ENCODE measurements at places on chromosomes 5 and 9.

DNA sequence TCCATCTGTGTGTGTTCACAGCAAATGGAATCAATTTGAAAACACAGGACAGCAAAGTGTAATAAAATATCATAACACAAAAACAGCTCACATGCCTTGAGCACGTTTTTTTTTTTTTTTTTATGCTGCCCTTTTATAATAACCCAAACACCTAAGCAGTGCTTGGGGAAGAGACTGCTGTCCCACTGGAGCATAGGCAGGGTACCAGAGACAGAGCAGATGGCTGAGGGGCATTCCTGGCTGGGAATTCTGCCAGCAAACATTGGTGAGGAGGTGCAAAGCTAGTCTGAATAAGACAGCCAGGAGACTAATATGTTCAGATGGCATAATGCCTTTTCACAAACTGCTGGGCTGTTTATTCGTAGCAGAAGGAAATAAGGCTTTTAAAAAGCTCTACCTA is 58.1 kb upstream of the SV2C start:
- no peak for DNase-seq

GRCh38 chr9:32092031-32092430 is 292.4 kb upstream of the ACO1 start:
- no peak for DNase-seq

DNA sequence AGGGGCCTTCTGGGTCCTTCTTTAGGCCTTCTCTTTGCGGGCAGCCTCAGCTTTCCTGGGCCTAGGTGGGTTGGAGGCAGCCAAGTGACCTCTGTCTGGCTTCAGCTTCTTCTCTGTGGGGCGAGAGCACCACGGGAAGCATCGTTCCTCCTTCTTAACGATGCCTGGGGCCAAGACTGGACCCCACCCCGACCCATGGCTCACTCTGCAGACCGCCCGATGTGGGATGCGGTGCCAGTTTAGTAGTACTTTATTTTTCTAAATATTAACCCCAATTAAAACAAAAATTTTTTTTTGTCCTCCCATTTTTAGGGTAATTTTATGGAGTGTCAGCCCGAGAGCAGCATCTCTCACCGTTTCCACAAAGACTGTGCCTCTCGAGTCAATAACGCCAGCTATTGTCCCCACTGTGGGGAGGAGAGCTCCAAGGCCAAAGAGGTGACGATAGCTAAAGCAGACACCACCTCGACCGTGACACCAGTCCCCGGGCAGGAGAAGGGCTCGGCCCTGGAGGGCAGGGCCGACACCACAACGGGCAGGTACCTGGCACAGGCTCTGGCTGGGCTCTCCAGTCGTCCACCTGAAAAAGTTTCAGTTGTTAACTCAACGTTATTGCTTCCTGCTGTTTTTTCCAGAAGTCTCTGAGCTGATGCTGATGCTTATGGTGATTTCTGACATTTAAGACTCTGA is 101.1 kb upstream of the CACNA1B start:
- no peak for DNase-seq

DNA sequence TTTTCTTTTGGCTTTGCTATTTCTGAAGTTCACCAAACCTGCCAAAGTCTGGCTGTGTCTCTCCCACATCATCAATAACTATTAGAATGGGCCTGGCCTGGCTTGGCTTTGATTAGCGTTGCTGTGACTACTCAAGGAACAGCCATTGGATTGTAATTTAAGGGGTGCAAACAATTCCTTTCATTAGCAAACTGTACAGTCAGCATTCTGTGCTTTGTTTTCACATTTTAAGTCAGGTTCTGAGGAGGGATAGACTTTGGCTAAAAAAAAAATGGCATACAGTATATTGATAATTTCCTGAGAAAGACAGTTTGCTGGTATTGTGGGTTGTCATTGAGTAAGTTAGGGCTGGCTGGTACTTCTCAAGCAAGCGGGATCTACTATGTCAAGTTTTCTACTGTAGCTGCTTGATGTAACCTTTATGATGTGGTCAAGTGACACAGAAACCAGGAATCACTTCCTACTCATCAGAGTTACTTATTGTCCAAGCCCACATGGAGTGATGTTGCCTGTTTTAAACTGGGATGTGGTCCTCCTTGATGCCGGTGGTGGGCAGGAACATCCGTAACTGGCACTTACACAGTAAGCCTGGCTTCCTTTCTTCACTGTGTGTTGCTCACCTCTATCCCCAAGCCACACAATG is 161.4 kb downstream of the CD180 start:
- no peak for DNase-seq

- DNase-seq = no peak
Measured at GRCh38 chr9:70083429-70083828, 39.8 kb downstream of the MAMDC2 start.

GRCh38 chr9:35286381-35286780 is 124.6 kb downstream of the UNC13B start:
- no peak for DNase-seq

GRCh38 chr5:139061856-139062255 is 136.3 kb downstream of the SIL1 start:
- no peak for DNase-seq

DNA sequence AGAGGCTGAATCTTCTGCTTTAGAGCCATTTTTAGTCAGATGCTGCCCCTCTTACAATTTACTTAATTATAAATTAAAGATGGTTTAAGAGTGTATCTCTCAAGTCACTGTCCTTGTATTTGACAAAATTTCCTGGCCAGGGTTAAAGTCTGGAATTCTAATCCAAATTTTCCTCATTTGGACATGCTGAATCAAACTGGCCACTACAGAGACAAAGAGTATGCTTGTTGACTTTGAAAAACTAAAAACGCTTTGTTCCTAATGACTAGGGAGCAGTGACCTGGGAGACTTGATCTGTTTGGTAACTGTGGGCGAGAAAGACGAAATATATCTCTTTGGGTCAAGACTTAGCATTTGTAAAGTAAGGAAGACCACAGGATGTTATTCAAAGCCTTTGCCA is 303.2 kb downstream of the ZSWIM6 start:
- no peak for DNase-seq

DNA sequence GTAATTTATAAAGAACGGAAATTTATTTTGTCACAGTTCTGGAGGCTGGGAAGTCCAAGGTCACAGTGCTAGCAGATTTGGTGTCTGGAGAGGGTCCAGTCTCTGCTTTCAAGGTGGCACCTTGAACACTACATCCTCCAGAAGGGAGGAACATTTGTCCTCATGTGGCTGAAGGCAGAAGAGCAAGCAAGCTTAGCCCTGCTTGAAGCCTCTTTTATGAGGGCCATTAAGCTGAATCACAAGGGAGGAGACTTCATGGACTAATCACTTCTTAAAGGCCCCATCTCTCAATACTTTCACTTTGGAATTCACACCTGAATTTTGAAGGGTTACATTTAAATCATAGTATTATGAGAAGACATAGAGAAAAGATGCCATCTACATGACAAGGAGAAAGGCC is 215.4 kb upstream of the NFIL3 start:
- DNase-seq = no peak

DNA sequence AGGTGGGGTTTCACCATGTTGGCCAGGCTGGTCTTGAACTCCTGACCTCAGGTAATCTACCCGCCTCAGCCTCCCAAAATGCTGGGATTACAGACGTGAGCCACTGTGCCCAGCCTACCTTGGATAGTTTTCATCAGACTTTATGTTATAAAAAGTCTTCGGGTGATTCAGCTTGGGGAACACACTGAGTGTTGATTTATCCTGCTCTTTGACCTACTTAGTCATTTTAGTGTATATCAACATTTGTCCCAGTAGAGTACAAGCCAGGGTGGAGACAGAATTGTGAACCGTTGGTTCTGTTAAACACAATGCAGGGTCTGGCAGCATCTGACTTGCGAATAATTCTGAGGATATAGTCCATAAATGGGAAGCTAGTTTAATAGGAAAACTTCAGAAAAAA is 39.7 kb downstream of the NFX1 start:
- DNase-seq = no peak

DNA sequence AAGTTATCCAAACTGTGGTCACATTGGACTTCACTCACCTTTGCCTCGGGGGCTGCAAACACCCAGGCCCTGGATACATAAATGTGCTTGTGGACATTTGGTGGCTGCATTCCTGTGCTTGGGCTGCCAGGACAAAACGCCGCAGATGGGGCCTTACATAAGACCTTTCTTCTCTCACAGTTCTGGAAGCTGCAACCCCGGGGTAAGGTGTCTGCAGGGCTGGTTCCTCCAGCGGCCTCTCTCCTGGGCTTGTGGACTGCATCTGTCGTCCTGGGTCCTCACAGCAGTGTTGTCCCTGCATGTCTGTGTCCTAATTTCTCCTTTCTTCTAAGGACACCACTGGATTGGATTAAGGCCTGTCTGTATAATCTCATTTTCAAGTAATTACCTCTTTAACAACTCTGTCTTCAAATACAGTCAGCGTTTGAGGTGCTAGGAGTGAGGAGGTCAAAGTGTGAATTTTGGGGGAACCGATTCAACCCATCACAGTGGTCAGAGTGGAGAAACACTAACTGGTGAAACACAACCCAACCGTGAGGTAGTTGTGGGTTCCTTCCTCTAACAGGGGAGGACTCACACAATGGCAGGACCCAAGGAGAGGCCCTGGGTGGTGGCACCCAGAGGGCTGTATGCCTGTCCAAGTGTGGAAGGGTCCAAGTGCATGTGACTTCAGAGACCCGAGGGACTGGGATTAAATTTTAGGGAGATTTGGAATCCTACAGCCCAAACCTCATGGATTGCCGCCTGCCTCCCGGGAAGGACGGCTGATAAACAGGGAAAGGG is 415.6 kb downstream of the IRX2 start:
- no peak for DNase-seq

- no peak for DNase-seq
Measured at GRCh38 chr5:32720300-32720699, 9.2 kb downstream of the NPR3 start.

DNA sequence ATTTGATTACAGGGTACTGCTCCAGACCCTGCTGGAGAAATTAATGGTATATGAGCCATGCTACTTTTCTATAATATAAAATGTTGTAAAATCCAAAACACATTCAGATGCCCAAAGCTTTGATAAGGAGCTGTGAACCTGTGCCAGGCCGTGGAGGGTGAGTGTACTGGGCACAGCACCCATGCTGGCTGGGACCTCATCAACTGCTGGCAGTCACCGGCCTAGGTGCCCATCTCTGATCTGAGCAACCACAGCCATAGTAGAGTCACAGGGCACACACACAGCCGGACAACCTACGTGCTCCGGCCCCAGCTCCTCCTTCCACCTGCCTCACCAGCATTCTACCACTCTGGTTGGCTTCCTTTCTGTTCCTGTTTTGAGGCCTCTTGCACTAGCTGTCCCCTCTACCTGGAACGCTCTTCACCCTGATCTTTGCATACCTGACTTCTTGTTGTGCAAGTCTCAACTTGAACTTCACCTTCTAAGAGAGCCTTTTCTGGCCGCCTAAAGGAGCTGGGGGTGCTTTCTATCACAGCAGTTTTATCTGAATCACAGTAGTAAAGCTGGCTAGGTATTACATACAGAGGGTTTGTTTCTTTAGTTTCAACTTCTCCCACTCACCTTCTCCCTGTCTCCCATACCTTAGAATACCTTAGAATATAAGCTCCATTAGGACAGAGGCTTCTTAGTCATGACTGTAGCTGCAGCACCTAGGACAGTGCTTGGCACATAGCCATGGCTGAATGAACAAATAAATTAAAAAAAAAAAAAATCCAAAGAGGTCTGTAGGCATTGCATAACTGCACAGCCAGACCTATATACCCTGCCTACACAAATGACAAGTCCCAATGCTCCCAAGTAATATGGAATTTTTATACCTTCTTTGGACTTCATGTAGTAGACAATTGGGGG is 51.7 kb downstream of the MED27 start:
- DNase-seq = no peak

DNA sequence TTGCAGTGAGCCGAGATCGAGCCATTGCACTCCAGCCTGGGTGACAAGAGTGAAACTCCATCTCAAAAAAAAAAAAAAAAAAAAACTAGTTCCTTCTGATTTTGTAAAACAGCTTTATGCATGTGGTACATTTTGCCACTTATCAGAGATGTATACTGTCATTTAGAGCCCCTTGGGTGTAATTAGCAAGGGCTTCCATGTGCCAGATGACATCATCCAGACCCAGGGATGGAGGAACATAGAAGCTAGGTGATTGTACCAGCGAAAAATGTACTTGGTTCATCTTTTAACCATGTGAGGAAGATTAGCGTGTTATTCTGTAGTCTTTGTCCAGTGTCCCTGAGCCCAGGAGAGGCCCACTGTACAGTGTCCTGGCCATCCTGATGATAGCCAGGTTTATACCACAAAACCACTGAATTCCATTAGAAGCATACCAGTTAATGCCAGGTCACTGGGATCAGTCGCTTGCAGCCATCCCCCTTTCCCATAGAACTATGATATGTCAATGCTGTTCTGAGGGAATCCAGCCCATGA is 239.3 kb upstream of the SGCD start:
- DNase-seq = no peak

- DNase-seq = no peak
Measured at GRCh38 chr5:158383486-158383885, 524.5 kb upstream of the CLINT1 start.

DNA sequence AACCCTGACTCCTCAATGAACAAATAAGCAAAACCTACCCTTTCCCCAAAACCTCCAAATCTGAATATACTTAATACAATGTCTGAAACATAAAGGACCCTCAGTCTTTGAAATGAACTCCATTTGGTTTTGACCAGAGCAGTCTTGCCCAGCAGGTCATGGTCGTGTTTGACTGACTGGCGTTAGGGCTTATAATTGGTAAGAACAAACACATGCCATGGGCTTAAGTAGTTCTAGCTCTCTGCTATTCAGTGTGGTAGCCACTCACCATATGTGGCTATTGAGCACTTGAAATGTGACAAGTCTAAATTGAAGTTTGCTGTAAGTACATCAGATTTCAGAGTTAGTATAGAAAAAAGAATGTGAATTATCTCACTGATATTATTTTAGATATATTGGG is 42.1 kb downstream of the LRRTM2 start:
- DNase-seq = no peak

- DNase-seq = no peak
Measured at GRCh38 chr9:127545196-127546124, 66.6 kb upstream of the STXBP1 start.

GRCh38 chr5:175478008-175478383 is 364 bp upstream of the SFXN1 start:
- DNase-seq = no peak

- no peak for DNase-seq
Measured at GRCh38 chr5:125257057-125257972, 510.9 kb upstream of the ZNF608 start.

- DNase-seq = peak; percentile 61
Measured at GRCh38 chr9:120925535-120926396, 830 bp downstream of the TRAF1 start.

- no peak for DNase-seq
Measured at GRCh38 chr5:72468024-72468423, 39.2 kb downstream of the ZNF366 start.

GRCh38 chr5:115423541-115423940 is 121.0 kb downstream of the FEM1C start:
- no peak for DNase-seq

DNA sequence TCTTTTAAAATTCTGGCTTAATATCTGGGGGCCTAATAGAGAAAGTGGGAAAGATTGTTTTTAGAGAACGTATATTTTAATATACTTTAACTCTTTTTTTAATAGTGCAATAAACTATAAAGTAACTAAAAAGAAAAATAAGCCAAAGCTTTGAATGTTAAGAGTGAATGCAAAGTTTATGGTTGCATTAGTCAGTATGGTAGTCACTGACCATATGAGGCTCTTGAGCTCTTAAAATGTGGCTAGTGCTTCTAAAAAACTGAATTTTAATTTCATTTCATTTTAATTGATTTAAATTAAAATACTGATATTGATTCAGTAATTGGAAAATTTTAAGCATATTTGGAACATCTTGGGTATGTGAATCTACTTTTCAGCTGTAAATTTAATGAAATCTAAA is 310.7 kb downstream of the PJA2 start:
- no peak for DNase-seq
